ENCODE measurements at places on chromosomes 5 and 9.
A peak's percentile ranks its signal among the peaks of the same experiment; 100 is the strongest.

- no peak for DNase-seq
Observed at GRCh38 chr9:138021251-138022056, 143.9 kb downstream of the CACNA1B start.

DNA sequence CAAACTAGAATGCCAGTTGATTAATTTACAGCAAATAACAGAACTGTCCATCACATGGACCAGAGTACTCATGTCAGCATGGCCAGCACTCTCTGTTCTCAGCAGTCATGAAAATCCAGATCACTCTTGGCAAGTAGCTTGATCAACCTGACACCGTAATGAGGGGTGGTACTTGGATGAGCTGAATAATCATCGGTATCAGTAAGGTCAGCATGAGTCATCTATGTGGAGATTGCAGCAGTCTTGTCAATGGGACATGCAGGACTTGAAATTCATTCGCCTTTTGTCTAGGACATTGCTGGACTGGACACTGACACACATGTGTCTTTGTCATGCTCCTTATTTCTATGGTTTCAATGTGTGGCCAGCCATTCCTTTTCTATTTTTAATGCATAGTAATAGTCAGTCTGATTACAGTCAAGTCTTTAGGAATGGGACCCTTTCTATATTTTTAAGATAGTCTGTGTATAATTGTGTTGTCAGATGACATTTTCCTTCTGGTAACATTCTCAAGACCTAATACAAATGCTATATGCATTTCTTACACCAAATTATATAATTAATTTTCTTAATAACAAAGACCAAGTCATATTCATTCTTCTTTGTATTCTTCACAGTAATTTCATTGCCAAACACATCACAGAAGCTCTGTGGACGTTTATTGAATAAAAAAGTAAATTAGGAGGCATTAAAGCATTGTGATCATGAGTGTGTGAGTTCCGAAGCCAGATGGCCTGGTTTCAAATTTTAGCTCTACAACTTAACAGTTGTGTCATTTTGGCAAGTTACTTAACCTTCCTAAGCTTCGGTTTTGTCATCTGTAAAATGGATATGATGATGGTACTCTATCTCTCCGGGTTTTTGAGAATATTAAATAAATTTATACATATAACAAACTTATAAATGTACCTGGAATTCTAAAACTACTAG lies 57.4 kb downstream of the ADAMTSL1 start:
- no peak for DNase-seq

DNA sequence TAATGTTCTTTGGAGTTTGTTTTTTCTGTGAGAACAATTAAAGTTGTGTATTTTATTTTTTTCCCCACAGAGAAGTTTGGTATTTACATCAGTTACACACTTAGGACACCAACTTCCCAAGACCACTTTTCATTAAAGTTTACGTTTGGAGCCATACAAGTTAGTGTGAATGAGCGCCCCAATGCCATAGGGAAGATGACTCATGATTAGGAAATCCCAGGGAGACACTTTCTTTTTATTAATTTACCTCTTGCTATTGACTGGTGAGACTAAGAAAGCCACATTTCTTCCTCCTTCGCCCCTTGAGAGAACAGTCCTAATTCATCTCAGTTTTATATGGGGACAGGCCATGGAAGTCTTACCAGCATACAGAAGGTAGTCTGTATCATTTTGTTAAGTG lies 57.1 kb downstream of the EDIL3 start:
- DNase-seq = no peak

GRCh38 chr5:119171686-119172085 lies 100.8 kb downstream of the DMXL1 start:
- DNase-seq = no peak

DNA sequence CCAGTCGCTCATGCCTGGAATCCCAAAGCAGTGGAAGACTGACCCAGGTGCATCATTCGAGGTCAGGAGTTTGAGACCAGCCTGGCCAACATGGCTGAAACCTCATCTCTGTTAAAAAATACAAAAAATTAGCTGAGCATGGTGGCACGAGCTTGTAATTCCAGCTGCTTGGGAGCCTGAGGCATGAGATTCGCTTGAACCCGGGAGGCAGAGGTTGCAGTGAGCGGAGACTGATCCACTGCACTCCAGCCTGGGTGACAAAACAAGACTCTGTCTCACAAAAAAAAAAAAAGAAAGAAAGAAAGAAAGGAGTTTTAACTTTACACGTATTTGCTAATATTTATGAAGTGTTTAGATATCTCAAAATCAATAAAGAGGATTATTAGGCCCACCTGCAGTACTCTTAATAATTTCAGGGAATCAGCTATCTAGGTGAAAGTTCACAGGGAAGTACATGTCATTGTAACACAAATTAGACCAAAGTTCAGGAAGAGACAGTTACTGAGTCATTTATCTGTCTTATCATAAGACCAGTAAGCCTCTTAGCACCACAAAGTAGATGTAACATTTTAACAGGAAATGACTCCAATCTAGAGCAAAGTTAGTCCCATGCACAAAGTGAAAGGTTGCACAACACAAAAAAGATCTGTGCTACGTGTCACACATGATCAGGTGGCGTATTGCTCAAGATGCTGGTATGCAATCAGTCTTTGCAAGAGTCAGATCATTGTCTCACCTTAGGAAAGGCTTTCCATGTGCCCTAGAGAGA lies 34.1 kb upstream of the PLIN2 start:
- DNase-seq = peak; percentile 93

GRCh38 chr5:32981061-32981460 lies 269.9 kb downstream of the NPR3 start:
- DNase-seq = no peak

DNA sequence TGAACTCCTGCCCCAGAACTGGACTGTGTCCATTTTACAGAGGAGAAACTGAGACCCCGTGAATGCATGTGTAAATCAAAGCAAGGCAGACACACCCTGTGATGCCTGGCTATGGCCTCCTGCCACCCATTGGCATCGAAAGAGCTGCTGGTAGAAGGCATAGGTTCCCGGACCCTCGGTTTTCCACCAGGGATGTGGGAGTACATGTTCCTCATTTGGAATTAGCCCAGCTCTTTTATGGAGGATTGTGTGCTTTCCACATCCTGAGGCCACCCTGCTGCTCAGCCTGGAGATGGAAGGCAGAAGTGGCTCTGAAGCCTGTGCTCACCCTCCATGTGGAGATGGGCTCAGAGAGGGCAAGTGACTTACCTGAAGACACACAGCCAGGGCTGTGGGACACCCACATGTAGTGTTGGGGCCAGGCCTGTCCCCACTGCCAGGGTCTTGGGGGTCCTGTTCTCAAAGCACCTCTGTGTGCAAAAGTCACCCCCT lies 2.8 kb downstream of the SUSD3 start:
- no peak for DNase-seq

GRCh38 chr9:28774433-28775235 lies 1201.4 kb upstream of the C9orf72 start:
- DNase-seq = peak; percentile 15

GRCh38 chr9:87606841-87607521 lies 109.3 kb downstream of the DAPK1 start:
- no peak for DNase-seq

GRCh38 chr9:109604131-109604530 lies 106.0 kb upstream of the PTPN3 start:
- DNase-seq = no peak

GRCh38 chr9:114680259-114681001 lies 1.6 kb downstream of the TEX48 start:
- no peak for DNase-seq

- peak; percentile 92 for DNase-seq
Observed at GRCh38 chr9:89179895-89180734, 1.5 kb upstream of the SHC3 start.

GRCh38 chr5:10636363-10637142 lies 72.7 kb downstream of the ANKRD33B start:
- DNase-seq = no peak

GRCh38 chr5:53023969-53024368 lies 34.8 kb downstream of the ITGA2 start:
- DNase-seq = no peak

DNA sequence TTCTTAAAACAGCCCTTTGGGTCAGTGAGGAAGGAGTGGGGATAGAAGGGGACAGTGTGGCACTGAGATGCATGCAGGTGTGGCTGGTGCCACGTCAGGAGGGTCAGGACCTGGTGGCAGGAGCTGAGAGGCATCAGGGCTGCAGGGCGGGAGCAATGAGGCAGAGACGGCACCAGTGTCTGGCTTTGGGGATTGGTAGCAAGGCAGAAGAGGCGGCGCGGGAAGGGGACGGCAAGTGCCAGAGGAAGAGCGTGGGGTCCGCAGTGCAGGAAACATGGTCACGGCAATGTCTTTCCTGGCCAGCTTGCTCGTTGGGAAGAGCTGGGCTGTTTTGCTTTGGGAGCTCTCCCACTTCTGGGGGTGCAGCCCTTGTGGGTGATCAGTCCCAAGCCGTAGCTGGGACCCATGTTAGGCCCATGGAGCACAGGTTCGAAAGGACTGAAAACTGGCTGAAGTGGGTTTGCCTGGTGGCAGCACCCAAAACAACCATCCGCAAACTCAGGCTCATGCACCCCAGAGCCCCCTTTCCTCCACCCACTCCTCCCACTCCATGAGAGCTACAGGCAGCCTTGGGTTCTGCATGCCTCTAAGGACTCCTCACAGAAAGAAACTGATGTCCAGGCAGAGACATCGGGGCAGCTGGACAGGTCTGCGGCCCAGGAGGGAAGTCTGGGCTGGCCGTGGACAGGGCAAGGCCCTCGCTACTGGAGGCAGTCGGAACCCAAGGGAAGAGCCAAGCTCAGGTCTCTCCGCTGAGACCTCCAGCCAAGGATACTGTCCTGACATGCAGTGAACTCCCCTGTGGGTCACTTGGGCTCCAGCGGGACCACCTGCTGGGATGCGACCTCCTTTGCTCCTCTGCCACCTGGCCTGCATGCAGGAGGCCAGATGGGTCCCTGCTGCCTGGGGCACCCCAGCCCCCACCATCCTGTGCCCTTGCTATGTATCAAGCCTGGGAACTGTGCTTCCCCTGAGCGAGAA lies 104.4 kb downstream of the ZNF354C start:
- DNase-seq = no peak

DNA sequence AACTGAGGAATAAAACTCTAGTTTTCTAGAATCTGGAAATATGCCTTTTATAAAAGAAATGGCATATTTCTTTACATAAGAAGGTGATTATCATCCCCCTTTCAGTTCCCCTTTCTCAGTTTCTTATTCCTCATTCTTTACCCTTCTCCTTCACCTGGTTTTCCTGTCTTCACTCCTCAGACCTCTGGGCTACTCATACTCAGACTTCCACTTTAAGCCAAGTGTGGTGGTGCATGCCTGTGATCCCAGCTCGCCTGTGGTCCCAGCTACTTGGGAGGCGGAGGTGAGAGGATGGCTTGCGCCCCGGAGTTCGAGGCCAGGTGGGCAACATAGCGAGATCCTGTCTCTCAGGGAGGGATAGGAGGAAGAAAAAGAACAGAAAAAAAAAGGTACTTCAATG lies 57.2 kb downstream of the RANBP6 start:
- no peak for DNase-seq

DNA sequence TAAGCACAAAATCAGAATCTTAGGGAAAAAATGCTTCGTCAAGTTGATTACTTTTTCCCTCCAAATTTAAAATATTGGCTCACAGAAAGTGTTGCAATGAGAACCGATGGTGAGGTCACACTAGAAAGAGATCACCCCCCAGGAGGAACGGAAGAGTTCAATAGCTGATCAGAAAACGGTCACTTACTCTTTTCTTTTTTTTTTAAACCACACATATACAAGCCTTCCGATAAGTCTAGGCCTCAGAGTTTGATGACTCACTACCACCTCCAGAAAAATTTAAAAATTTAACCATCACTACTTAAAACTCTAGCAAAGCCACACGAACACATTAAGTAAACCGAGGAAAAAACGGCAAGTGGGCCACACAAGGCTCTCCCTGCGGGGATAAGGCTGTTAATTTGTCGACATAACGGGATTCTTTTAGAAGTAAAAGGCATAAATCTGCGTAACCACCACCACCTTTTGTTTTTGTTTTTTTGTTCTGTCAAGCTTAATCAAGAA lies 1.2 kb downstream of the SURF4 start:
- no peak for DNase-seq

- no peak for DNase-seq
Observed at GRCh38 chr5:174500636-174501035, 223.7 kb upstream of the MSX2 start.

- DNase-seq = no peak
Observed at GRCh38 chr5:2894316-2894715, 142.8 kb upstream of the IRX2 start.
